ENCODE measurements at places on chromosomes 16 and 17. TPM values are rescaled to one million over a fixed set of nuclear protein-coding genes. Genes with fewer than 3 reads are reported as not detected.

- no peak for DNase-seq
These were observed 1.2 kb upstream of the WIPI1 start for GRCh38 chr17:68458260-68459036.

DNA sequence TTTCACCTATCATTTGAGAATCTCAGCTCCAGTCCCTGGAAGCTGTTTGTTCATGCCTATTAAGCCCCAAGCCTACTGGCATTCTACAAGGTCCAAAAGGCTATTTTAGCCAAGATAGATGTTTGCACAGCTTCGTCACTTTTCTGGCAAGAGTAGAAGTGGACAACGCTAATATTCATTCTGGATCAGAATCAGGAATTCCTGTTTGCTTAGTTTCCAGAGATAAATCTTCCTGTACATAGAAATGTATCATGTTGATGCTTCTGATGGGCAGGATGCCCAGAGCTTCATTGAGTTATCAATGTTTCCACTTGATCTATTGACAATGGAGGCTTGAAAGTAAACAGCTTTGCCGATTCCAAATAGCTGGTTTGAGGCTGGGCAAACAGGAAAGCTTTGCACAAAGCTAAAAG is 260.7 kb upstream of the CA10 start:
- no peak for DNase-seq

DNA sequence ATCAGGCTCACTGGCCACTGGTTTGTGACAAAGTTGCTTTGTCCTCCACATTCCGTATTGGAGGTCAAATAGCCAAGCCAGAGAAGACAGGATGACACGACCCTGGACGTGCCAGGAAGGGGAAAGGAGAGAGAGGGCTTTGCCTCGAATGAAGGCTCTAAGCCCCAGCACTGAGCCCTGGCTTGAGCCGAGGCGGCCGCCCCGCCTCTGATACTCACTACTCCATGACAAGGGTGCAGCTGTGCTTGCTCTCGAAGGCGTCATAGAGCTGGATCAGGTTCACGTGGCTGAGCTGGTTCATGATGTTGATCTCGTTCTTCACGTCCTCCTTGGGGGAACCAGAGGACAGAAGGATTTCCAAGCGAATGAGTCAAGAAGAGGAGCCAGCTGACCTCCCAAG is 19.3 kb downstream of the MYLK3 start:
- no peak for DNase-seq

DNA sequence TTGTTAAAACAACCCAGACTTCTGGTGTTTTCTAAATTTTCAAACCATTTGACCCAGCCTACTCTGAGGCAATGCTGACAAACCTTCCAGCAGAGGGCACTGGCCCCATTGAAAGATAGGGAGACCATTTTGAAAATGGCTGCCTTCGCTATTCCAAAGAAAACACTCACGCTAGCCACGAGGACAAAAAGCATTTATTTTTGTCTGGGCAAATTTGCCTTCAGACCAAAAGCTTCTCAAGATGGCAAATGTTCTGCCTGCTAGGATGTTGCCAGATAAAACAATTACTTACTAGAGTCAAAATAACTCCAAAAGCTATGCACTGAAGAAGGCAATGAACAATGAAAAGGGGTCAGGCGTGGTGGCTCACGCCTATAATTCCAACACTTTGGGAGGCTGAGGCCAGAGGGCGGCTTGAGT is 296.7 kb upstream of the IRX5 start:
- no peak for DNase-seq

The NT5M gene
- total RNA-seq = 0.83 TPM

- DNase-seq = no peak
These were observed 6.0 kb upstream of the DCXR start for GRCh38 chr17:82043507-82043906.

- DNase-seq = peak; percentile 85
These were observed 5.6 kb upstream of the HSBP1 start for GRCh38 chr16:83802135-83802534.

DNA sequence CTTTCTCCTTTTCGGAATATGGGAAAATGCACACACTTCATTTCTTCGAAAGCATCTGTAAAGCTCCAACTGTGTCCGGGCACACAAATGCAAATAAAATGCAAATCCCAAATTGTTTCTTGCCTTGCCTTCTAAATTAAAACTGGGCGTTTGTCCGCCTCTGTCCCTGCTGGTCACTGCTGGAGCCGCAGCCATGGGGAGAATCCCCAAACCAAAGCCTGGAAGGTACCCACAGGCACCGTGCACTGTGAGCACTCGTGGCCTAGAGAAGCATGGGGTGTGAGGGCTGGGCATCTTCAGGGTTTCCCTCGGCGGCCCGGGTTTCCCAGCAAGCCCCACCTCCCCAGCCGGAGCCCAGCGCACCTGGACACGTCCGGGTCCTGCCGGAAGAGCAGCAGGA is 2.9 kb downstream of the SLC47A2 start:
- no peak for DNase-seq

DNA sequence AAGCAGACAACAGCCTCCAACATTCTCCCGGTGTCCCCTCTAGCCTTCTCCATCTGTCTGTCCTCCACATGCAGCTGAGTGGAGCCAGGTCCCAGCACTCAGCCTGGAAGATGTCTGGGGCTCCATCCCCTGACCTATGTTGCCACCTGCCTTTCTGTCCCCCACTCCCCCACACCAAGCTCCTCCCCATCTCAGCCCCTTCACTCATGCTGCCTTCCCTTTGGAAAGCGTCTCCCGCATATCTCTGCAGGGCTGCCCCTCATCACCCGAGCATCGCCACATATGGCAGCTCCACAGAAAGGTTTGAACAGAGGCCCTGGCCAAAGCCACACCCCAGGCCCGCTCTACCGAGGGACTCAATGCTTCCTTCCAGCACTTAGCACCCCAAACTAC is 24.2 kb downstream of the NSMCE1 start:
- no peak for DNase-seq

GRCh38 chr16:52312716-52313115 is 234.2 kb downstream of the TOX3 start:
- no peak for DNase-seq

DNA sequence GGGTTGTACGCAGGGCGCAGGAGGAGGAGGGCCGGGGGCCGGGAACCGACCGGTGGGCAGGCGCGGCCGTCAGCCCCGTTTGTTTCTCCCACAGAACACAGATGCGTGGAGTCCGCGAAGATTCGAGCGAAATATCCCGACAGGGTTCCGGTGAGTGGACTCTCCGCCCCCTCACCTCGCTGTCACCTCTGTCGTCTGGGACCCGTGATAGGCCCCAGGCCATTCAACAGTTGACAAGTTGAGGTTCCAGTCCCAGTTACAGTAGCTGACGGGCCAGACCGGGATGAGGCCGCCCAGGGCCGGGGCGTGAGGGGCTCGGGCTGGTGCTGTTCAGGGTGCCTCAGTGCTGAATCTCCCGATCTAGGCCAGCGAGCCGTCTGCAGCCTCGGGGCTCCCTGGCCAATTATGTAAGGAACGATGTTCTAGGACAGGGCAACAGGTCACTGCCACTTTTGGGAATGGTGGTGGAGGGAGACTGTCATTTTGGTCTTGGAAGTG is 628 bp downstream of the GABARAPL2 start:
- DNase-seq = no peak

DNA sequence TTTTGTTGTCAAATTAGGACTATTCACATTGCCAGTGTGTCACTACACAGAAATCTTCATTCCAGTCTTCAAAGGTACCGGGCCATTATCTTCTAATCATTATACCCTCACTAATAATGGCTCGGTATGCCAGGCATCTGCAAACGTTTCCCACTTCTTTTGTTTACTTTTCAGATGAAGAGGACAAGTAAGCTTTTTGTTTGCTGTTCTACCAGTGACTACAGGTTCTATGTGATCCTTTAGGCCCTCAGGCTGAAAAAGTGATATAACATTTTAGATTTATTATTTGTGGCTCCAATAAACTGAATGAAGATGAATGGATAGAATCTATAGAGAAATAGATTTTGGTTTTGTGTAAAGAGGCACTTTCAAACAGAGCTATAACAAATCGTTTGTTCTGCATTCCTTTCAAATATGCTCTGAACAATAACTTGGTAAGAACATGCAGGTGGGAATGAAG is 403 bp upstream of the KRTAP3-1 start:
- DNase-seq = no peak

DNA sequence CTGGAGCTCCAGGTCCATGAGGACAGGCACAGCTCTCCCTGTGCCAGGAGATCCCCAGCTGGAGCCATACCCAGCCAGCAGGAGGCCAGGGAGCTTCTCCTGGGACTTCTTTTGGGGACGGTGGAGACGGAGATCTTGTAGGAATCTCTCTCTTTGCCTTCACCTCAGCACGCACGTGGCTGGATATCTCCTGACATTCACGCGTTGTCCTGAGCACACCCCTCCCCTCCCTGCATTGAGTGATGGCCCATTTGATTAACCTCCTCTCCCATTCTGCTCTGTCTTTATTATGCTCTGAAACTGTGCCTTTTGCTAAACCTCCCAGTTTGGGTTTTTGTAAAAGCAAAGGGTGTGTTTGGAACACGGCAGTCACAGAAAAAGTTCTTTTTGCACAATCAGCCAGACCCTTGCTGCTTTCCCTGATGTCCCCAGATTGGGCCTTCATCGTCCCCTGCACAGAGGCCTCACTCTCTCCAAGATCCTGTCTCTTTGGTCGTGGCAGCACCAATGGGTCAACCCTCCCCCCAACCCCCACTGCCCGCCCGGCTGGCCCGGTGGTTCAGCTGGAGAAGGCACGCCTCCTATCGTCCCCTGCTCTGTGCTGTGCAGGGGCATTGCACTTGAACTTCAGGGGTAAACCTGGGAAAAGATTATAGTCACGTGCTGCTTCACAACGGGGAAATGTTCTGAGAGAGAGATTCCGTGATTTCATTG is 32.5 kb upstream of the LGALS9 start:
- no peak for DNase-seq

The NLGN2 gene
- 54.9 TPM for total RNA-seq

The SLC6A2 gene
- total RNA-seq = not detected

DNA sequence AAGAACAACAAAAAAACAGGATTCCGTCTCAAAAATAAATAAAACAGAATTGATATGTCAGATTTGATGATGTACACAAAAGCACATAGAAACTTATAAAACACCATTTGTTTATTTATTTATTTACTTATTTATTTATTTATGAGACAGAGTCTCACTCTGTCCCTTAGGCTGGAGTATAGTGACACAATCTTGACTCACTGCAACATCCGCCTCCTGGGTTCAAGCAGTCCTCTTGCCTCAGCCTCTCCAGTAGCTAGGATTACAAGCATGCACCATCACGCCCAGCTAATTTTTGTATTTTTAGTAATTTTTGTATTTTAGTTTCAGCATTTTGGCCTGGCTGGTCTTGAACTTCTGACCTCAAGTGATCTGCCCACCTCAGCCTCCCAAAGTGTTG is 21.4 kb downstream of the BCAS3 start:
- DNase-seq = no peak

- DNase-seq = no peak
These were observed 18.4 kb downstream of the MYH1 start for GRCh38 chr17:10499950-10500349.

The KRTAP4-5 gene
- not detected for total RNA-seq

The SOX9 gene
- 3.8 TPM for total RNA-seq

DNA sequence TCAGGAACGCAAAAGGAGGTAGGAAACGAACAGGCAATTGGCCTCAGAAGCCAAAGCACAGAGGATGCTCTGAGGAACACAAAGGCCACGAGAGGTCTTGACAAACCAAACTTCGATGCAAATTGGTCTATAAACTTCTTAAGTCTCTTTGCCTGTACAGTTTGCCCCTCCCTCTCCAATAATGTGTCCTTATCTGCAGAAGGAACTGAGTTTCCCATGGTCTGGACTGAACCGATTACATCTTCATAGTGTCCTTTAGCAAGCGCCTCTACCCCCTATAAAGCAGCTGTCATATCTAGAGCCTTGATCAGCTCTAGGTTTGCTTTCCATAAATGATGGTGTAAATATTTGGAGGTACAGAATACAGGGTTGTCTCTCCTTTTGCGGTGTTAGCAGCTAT is 3.1 kb upstream of the CDRT4 start:
- DNase-seq = no peak

The ZSCAN10 gene
- total RNA-seq = not detected

DNA sequence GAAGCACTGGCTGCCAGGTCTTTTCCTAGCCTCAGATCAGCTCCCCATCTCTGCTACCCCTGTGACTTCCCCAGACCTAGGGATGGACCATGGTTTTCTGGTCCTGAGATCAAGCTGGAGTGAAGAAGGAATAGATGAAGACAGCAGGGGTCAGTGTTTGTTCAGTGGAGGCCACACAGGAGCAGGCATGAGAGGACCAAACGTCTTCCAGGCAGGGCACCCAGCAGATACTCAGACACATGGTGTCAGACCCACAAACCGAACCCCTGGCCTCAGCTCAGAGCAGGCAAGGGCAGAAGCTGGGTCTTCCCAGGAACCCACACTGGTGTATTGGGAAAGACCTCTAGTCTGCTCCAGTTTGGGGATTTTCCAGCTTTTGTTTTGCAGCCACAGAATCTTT is 189.7 kb downstream of the IRX5 start:
- DNase-seq = no peak

- no peak for DNase-seq
These were observed 11.7 kb downstream of the CFAP52 start for GRCh38 chr17:9587969-9588656.

DNA sequence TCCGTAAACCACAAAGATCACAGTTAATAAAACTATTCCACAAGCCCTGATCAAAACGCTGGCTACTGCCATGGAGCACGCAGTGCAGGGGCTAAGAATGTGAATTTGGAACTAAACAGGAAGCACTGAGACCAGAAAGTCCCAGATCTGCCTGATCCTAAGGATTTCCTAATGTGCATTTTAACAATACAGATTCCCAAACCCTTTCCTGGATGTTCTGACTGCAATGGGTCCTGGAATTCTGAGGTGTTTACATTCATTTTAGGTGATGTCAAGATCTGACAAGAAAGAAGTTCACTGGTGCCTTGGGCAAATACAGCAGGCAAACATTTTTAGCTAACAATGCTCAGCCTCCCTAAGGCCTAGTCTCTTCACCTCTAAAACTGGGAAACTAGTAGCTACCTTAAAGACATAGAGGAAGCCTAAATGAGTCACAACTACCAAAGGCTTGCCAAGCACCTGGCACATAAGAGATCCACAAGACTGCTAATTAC is 10.3 kb downstream of the NSMCE1 start:
- no peak for DNase-seq

The CTRB1 gene
- not detected for total RNA-seq

GRCh38 chr17:46986366-46986765 is 7.3 kb upstream of the RPRML start:
- no peak for DNase-seq

- no peak for DNase-seq
These were observed 996 bp upstream of the KCNJ12 start for GRCh38 chr17:21375162-21375560.

The RFNG gene
- total RNA-seq = 48.7 TPM

The CD7 gene
- total RNA-seq = not detected

GRCh38 chr17:77470800-77471733 is 330.3 kb downstream of the SEC14L1 start:
- DNase-seq = no peak

- DNase-seq = no peak
These were observed 274.1 kb downstream of the CPPED1 start for GRCh38 chr16:12529582-12529981.

GRCh38 chr16:3112058-3112880 is at the start of gene ZNF205:
Gene ZNF205, plus strand, starts transcription at chr16:3112586. Its CDS starts 845 bp downstream, at chr16:3113431.
- DNase-seq = peak; percentile 54

The TP53TG3C gene
- total RNA-seq = not detected
